ENCODE measurements at places on chromosomes 6 and 20.
A peak's percentile ranks its signal among the peaks of the same experiment; 100 is the strongest.

DNA sequence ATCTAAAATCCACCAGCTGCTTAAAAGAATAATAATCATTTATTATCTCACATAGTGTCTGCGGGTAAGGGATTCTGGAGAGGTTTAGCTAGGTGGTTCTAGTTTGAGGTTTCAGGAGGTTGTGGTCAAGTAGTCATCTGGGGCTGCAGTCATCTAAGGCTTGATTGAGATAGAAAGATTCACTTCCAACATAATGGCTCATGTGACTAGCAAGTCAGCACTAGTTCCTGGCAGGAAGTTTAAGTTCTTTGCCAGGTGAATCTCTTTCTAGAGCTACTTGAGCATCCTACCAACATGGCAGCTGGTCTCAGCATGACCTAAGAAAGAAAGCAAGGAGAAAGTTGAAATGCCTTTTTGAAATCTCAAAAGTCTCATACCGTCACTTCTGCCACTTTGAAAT, 128.8 kb downstream of the EDN1 start:
- no peak for DNase-seq

- no peak for DNase-seq
Measured at GRCh38 chr20:62827311-62828038, 10.6 kb downstream of the COL9A3 start.

GRCh38 chr6:31004794-31005193, 5.5 kb upstream of the MUC22 start:
- no peak for DNase-seq

- no peak for DNase-seq
Measured at GRCh38 chr6:74534465-74535211, 671.2 kb downstream of the COL12A1 start.

DNA sequence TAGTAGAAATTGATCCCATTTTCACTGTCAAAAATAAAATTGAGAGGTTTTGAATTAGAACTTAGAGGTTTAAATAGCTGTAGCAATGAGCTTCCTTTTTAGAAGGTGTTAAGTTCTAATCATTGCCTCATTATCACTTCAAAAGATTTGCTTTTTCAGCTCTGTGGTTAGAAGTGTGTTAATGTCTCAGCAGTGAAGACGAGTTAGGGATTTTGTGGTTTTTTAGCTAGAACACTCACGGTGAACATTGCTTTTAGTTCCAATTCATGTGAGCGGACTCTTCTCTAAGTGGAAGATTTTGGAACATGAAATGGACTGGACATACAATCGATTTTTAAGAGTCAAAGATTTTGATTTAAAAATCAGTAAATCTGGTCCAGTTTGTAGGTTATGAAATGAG, 12.7 kb upstream of the IFNGR1 start:
- no peak for DNase-seq

DNA sequence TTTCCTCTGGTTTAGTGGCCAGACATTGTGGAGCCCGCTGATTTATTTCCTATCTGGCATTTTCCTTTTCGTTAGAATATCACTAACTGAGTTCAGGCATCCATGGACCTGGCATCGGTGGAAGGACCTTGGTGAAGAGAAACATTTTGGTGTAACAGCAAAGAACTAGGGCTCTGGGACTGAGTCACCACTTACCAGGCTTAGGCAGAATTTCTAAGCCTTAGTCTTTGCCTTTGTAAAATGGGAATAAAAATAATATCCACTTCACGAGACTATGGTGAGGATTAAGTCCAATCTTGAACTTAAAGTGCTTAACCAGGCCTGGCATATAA, 42.0 kb upstream of the ENPP1 start:
- no peak for DNase-seq

GRCh38 chr6:109768485-109768884, 77.4 kb downstream of the FIG4 start:
- DNase-seq = no peak

GRCh38 chr6:16766043-16766536, 4.8 kb upstream of the ATXN1 start:
- no peak for DNase-seq

DNA sequence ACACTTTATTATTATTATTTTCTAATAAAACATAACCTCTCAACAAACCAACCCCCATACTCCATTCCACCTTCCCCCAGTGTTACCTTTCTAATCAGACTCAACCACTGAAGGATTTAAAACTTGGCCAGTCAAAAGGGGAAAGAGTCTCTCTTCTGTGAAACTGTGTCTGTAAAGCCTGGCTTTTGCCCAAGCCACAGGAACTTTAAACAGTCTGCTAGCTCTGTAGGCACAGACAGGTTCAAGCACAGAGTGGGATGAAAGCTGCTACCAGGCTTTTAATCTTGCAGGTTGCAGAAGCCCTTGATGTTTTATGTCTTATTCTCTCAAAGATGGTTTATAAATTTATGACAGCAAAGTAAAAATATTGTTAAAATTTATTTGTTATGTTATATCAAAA, 585.7 kb downstream of the TENT5A start:
- DNase-seq = no peak

- no peak for DNase-seq
Measured at GRCh38 chr6:33633462-33634158, 12.5 kb downstream of the ITPR3 start.

DNA sequence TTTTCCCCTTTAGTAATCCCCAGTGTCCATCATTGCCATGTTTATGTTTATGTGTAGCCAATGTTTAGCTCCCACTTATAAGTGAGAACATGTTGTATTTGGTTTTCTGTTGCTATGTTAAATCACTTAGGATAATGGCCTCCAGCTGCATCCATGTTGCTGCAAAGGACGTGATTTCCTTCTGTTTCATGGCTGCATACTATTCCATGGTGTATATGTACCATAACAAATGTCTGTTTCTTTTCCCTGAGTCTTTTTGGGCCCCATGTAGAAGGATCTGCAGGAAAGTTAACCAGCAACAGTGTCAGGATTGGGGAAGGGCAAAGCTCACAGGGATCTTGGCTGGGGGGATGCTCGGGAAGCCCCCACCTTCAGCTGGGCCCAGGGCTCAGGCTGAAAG, 64.3 kb upstream of the SULF2 start:
- no peak for DNase-seq

DNA sequence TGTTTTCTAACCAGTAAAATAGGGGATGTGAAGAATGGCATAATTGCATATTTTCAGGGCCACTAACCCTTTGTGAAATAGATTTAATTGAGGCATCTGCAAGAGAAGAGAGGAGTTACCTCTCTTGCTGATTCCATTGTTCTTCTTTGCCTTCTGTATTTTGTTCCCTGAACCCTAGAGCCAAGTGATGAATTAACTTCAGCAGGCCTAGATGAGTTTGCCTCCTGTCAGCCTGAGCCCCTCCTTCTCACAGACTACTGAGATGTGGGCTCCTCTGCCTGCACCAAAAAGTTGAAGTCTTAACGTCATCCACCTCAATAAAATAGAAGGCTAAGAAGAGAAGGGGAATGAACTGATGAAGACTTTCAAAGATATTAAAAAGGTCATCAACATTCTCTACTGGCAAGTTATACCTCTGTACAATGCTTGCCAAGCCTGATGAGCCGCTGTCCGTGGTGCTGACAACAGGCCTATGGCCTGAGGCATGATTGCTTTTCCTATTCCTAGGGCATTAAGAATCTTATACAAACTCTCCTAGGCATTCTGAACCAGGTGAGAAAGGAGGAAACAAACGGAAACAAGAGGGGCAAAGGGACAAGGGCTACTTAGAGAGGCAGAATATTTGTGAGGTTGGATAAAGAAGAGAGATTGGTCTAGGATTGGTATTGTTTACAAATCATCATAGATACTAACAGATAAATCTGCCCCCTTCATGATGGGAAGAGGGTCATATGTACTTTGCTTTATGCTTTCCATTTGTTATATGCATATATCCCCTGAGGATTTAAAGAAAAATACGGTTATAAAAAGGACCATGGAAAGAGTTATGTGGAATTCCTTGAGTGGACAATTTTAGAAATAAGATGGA, 46.8 kb downstream of the CD24 start:
- DNase-seq = peak; percentile 62

DNA sequence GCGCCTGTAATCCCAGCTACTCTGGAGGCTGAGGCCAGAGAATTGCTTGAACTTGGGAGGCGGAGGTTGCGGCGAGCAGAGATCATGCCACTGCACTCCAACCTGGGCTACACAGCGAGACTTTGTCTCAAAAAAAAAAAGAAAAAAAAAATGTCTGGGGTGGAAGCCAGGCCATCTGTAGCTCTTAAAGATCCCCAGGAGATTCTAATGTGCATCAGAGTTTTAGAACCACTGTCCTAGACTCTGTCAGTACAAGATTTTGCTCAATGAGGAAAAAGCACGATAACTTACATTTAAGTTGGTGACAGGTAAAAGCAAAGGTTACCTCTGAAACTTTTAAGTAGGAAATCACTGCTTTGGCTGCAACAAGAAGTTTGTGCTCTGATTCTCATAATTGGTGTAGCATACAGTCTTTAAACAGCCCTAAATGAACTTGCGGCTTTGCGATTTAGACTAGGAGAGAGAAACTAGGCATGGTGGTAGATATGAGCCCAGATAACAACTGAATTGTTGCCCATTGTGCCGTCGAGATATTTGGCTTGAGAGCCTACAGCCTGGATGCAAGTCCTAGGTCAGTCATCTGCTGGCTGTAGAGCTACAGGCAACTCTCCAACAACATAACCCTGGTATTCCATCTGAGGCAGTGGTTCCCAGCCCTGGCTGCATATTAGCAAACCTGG, 67.2 kb downstream of the BACH2 start:
- no peak for DNase-seq

GRCh38 chr6:5104667-5105066, 19.5 kb downstream of the PPP1R3G start:
- DNase-seq = no peak

- DNase-seq = no peak
Measured at GRCh38 chr6:150765067-150765764, 100.3 kb upstream of the MTHFD1L start.

GRCh38 chr20:5183731-5184474, 57.1 kb downstream of the CDS2 start:
- DNase-seq = no peak

GRCh38 chr20:31674895-31675827, 37.4 kb downstream of the COX4I2 start:
- DNase-seq = no peak

- no peak for DNase-seq
Measured at GRCh38 chr6:159966339-159966738, 2.5 kb upstream of the IGF2R start.

GRCh38 chr6:21906826-21907225, 313.3 kb downstream of the SOX4 start:
- DNase-seq = no peak

DNA sequence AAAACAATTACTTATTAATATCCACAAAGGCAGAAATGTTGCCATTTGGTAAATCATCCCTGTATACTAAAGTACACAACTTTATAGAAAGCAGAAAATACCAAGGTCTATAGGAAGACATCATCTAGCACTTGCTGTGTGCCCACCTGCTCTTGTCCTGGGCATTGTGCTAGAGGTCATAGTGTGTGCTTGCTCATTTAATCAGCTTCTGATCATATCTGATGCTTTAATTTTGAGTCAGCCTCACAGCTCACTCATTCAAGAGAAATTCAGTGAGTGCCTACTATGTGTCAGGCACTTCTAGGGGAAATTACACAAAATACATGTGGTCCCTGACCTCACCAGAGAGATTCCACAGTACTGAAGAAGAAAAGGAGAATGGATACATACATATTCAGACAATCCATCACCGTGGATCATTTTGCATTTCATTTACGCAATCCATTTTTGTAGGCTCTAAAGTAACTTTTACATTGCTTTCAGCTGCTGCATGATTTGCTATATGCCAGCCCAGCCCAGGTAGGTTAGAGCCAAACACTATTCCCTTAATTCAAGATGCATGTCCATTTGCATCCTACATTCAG, 167.9 kb upstream of the MCHR2 start:
- no peak for DNase-seq

DNA sequence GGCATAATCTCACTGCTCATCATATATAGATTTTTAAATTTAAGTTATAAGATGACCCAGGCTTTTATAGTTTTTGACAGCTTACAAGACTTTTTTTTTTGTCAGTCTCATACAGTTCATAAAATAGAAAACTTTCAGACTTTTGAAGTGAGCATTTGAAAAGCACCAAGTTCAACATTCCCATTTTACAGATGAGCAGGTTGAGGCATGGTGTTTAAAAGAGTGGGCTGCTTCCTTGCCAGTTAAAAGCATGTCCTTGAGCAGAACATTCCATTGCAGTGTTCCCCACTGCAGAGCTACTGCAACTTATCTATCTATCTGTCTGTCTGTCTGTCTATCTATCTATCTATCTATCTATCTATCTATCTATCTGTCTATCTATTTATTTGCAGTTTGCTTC, 86.8 kb downstream of the GFRA4 start:
- no peak for DNase-seq

GRCh38 chr20:57001126-57001767, 265.2 kb downstream of the BMP7 start:
- no peak for DNase-seq

DNA sequence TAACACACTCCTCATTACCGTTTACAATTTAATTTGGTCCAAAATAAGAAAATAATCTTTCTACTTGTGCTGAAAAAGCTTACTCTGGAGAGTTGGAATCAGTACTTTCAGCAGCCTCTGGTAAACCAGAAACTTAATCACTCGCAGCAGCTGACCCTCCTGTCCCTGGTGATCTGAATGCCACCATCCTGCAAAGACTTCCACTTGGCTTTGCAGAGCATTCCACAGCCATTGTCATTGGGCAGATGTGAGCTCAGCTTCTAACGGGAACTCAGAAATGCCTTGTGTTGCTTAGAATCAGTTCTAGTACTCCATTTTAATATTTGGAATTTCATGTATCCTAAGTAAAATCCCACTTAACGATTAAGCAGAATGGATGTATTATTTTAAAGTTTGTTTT, 59.7 kb downstream of the PHACTR1 start:
- DNase-seq = no peak

DNA sequence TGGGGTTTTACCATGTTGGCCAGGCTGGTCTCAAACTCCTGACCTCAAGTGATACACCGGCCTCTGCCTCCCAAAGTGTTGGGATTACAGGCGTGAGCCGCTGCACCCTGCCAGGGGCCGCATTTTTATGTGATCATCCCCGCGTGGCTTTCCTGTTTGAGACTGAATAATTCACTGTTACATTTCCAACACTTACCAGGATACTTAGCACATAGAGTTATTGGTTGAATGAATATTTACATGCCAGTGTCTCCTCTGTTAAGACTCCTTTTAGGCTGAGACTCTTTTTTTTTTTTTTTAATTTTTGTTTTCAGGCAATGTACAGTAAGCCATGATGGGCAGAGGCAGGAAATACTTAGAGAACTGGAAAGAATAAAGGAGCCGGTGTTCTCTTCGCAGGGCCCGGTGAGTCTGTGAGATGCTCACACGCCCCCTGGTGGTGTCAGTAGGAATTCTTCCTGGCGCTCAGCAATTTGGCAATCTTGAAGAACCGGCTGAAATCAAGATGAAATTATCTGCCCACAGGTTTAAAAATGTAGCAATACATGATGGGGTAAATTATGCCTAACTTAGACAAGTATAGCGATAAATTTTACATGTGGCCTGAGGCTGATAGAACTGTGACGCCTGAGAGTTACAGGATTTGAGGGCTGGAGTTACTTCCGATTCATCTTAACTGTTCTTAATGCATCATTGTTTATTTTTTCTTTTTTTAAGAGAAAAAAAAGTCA, 7.6 kb upstream of the RNF114 start:
- DNase-seq = peak; percentile 58

- DNase-seq = no peak
Measured at GRCh38 chr20:58231683-58232082, 3.2 kb upstream of the ANKRD60 start.

Data from mesothelial cell of epicardium (in vitro differentiated cells).